ENCODE measurements at places on chromosomes 12 and 14.

DNA sequence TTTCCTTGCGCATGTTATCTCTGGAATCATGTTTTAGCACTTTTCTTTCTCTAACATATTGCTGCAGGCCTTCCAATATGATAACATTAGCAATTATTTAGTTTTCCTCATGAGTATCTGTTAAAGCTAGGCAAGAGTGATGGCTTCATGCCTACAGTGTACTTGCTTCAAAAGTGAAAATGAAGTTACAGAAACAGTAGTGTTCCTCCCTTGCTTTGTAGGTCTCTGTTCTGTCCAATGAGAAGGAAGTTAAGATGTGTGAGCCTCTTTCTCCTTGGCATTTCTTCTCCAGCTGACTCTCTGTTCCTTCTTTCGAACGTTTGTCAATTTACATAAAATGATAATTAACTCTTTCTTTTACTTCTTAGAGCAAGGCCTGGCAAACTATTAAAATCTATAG is 22.2 kb downstream of the LRRIQ1 start:
- DNase-seq = no peak

- DNase-seq = no peak
Observed at GRCh38 chr12:22860926-22861325, 236.0 kb downstream of the ETNK1 start.

DNA sequence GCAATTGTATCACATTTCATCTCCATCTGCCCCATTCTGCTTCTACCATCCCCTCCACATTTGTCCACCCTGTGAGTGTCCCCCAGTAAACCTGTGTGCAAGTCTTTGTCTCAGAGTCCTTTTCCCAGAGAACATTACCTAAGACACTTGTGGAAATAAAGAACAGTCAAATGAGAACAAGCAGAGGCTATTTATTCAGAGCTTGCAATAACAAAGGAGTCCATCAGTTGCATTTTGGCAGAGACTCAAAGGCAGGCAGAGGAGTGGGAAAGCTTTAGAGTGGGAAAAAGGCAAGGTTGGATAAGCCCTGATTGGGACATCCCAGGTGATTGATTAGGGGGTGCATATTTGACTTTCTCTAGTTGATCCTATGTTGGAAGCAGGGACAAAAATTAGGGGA is 18.2 kb upstream of the PPFIBP1 start:
- no peak for DNase-seq

DNA sequence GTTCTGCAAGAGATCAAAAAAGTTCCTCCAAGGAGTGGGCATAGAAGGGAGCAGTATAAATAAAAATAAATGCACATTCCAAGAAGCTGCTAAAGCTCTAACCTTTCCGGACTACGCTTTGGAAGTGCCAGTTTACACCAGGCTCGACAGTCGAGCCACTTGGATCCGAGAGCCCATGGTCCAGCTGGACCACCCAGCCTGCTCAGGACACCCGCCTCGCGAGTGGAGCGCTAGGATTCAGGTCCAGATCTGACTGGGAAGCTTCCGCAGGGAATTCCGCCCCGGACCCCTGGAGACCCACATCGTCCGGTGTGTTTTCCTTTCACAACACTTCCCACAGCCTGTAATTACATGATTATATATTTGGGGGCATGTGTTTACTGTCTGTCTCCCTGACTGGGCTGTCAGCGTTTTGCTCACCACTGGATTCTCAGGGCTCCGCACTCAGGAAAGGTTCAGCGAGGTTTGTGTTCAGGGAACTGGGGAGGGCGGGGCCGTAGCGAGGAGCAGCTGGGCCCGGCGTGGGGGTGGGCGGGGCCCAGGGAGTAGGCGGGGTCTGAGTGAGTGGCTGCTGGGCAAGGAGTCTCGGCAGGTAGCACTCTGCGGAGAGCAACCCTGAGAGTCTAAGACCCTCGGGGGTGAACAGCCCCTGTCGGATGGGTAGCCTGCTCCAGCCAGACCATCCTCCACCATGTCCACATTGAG is 52.3 kb upstream of the TMEM263 start:
- DNase-seq = peak; percentile 84
